ENCODE measurements at places on chromosomes 2 and 18.

DNA sequence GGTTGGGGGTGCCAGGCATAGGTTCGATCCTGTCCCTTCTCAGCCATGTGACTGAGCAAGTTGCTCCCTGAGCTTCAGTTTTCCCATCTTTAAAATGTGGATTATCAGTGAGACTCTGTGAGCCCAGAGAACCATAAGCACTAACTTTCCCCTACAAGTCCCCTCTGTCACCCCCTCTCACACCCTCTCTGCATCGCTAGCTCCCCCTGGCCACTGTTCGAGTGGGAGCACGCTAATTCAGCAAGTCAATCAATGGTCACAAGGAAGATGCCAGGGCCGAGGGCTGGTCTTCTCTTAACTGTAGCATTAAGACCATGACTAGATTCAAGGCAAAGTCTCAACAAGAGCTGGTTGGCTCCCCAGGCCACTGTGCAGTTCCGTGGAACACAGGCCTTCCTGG, 66.2 kb downstream of the BCL2L11 start:
- DNase-seq: no peak

DNA sequence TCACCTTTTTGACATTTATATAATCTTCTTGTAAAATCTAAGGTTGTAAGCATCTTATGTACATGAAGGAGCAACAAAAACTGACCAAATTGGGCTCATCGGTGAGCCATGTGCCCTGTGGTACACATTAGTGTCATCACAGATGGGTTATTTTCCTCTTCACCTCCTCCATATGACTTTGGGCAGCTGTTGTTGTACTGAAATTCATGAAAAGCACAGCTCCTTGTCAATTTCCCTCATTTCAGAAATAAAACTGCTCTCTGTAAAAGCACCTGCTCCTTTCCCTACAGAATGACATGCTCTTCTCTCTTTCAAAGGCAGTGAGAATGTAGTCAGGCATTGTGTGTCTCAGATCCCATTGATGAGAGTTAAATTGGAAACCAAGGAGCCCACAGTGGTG, 42.0 kb downstream of the DTNA start:
- DNase-seq: no peak

DNA sequence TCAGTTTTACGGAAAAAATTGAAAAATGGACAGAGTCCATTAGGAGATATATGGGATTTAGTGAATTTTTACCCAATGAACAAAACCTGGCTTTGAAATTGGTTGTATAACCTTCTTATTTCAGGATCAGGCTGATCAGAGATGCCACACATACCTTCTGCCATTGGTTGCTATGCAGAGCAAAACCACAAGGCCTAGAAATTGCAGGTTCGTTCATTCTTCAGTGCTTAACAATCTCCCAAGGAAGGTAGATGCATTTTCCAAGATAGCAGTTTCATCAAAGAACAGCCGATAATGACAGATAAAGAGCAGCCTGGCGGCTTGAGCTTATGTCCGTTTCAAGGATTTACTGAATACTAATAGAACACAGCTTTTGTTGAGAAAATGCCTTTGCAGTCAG, 868.8 kb downstream of the EPHA4 start:
- DNase-seq: no peak

DNA sequence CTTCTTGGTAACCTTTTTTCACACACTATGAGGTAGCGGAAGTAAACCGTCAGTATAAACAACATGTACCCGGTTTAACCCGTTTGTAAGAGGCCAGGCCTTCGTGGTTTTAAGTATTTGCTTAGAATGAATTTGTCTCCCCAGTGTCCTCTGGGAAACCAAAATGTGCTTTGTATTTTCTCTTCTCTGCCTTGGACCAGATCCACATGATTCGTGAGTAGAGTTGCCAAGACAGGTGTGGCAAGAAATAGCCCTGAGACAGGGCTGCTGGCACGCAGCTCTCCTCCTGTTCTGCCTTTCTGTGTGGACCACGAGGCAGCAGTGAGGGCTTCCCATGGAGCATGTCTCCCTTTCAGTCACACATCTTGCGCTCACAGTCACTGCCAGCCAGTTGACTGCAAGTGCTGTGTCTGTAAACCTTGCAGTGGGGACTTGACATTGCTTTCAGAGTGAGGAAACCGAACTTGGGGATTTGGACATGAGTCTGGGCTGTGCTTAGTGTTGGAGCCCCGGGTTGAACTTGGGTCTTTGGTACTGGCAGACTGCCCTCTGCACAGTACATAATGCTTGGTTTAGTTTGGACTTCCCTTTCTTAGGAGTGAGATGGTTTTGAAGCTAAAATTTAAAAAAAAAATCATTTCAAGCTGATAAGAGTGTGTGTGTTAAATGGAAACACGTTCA, 19.1 kb downstream of the BCL2L11 start:
- DNase-seq: no peak

DNA sequence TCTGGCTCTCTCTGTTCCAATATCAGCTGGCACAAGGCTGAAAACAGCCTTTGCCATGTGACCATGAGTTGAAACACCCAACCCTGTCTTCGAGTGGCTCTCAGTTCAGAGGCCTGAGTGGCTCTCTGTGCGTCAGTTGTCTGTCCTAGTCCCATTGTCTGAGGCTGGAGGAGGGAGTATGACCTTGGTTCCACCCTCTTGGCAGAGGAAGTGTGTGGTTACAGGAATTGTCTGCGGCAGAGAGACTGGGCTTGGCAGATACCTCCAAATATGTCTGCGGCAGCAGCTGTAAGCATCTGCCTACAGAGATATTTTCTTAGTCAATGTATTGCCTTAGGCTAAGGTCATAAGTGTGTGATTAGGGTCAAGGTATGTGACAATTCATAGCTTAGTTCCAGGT, 32.6 kb downstream of the CNGA3 start:
- no peak for DNase-seq

DNA sequence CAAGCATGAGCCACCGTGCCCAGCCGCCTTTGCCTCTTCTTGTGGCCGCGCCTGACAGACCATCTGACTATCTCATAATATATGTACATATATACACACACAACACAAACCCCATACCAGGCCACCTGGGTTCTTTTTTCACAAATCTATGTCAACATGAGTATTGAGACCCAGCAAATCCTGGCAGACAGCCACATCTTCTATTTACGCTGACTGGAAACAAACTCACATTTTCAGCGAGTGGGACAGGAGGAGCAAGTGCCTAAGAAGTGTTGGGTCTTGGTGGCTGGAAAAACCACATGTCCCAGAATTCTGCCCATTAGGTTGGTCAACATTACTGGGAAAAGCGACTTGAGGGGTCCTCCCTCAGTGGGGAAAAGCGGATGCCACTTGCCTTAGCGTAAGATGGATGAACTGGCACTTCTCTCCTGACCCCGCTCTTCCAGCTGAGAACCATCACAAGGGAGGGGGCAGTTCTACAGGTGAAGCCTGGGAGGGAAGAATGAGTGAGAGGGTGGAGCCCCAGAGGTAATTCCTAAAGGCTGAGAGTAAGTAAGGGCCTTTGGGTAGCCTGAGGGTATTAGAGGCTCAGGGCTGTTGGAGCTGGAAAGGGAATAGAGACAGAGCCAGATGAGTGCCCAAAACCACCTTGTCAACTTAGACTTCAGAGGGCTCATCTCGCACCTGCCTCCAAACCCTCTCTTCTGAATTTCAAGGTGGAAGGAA, 1.9 kb downstream of the SCYGR3 start:
- DNase-seq: no peak

- DNase-seq: no peak
Observed at GRCh38 chr2:176826356-176826755, 386.2 kb upstream of the HNRNPA3 start.

DNA sequence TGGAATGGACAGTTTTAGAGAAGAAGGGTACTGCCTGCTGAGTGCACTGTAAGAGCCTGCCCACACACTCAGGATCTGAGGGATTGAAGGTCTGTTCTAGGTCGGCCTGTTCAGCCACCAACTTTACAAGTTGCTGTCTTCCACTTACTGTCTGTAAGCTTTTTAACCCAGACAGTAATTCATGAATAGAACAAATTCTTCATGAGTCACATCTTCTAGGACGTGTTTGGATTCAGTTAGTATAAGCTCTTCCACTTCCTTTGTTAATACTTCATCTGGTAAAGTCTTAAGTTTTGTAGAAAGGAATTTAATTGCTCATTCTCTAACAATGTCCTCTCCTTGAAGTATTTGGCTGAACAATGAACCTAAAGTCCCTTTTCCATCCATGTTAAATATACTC, 74.6 kb downstream of the PDE11A start:
- DNase-seq: no peak

- no peak for DNase-seq
Observed at GRCh38 chr18:12091538-12092141, 2.0 kb upstream of the ANKRD62 start.

GRCh38 chr2:124001696-124002430, 23.2 kb upstream of the CNTNAP5 start:
- no peak for DNase-seq

DNA sequence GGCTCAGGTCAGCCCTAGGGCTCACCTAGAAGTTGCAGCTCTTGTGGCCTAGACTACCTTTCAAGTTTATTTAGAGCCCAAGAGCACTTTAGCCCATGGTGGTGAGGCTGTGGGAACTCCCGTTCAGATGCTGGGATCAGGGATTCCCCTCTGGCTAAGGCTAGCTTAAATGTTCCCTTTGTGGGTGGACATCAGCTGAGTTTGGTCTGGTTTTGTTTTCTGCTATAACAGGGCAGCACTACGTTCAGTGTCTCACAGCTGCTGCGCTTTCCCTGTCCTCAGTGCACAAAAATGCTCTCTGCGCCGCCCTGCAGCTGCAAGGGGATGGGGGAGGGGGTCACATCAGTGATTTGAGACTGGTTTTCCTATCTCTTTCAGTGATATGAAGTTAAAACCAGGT, 170.5 kb upstream of the KCNJ3 start:
- DNase-seq: no peak

DNA sequence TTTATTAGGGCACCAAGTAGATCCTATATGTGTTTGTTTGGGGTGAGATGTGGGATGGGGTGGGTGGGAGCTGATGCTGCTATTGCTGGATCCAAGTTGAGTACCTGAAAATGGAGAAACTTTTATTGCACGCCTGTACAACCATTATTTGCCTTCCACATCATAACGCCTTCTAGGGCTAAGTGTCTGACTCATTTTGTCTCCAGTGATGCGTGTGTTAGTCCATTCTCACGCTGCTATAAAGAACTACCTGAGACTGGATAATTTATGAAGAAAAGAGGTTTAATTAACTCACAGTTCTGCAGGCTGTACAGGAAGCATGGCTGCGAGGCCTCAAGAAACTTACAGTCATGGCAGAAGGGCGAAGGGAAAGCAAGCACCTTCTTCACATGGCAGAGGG, 58.2 kb downstream of the KDM3A start:
- no peak for DNase-seq

GRCh38 chr18:74587441-74587840, 10.2 kb upstream of the ZNF407 start:
- no peak for DNase-seq
